ENCODE measurements at places on chromosomes 2 and 18.

GRCh38 chr2:175251425-175252041 lies 70.0 kb upstream of the ATP5MC3 start:
- DNase-seq, result no peak

- DNase-seq, result no peak
Measured at GRCh38 chr2:81542119-81542518, 1237.6 kb upstream of the LRRTM1 start.

GRCh38 chr18:5145168-5145825 lies 51.8 kb downstream of the AKAIN1 start:
- DNase-seq, result no peak

GRCh38 chr2:62215306-62216064 lies 19.6 kb downstream of the B3GNT2 start:
- no peak for DNase-seq

DNA sequence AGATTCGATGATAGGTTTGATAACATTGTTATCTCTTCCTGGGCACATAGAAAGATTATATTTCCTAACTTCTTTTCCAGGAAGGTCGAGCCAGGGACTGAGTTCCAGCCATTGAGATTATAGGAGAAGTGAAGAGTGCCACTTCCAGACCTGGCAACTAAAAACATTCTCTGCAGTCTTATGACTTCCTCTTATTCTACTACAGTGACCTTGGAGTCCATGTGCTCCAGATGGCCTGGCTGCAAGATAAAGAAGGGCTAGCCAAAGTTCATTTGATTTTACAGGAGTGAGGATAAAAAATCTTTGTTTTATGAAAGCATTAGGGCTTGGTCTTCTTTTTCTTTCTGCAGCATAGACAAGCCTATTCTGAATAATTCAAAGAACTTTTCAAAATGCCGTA lies 363.0 kb downstream of the FSIP2 start:
- no peak for DNase-seq

DNA sequence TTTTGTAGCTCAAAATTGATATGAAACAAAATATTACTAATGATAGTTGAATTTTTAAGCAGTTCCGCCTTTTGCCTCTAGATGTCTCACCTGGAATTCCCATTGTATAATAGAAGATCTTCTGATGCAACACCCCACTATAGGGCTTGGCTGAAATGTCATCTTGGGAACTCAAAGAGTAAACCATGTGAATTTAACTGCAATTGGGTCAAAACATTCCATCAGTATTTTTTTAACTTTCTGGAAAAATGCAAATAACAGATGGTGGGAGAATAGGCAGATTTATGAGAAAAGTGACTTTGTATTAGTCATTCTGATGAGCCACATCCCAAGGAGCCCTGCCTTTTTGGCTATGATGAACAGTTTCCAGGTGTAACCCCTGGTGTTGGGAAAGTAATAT lies 489.9 kb downstream of the NYAP2 start:
- no peak for DNase-seq

DNA sequence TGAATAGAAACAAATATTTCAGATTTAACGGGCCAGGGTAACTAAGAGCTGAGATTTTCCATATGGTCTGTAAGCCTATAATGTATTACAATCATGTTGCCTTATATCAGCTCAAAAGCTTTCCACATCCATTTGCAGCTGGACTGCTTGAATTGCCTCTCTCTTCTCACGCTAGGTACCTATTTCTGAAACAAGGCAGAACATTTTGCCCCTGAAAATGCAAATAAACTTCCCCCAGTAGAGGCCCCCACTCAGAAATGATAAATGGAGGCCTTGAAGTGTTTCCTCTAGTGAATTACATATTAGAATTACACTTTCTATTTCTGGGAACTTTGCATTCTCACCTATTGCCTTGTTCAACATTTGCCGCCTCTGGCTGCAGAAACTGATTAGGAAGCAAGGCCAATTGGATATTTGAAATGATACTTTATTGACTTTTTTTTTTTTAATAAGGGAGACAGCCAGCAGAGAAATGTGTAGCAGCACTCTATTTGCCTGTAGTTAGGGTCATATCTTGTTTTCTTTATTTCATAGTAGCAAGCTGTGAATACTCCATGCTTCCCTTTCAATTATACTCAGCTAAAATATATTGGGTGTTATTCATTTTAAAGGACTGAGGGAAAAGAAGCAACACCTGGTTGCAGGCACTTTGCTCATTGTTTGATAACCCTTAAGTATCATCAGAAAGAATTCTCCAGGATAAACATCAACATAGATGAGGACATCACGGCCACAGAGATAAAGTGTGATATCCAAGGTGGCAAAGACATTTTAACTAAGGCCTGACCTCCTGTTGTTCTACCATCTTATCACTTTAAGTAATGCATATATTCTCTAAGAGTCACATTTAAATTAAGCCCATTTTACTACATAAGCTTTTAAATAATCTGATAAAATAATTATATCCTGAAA lies 505.5 kb downstream of the LRRTM4 start:
- no peak for DNase-seq

Data from activated T-cell treated with anti-CD3 and anti-CD28 coated beads, Interleukin-2, amount 50 U/mL, for 4 hours (primary cell).